ENCODE measurements at places on chromosomes 13 and 19.
A peak's percentile ranks its signal among the peaks of the same experiment; 100 is the strongest.

DNA sequence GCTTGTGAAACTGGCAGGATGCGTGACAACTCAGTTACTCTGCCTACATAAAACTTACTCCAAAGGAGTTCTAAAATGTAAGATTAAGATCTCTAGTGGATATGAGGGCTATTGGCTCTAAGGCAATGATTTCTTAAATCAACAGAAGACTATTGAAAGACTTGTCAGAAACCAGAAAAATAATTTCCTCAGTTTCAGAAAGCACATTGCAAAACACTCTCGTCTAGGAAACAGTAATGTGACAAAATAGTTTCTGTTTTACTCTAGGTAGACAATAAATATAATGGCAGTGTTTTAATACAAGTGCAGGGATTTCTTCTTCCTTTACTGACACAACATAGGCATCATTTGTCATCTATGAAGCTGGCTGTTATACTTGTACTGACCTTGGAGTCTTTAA lies 230.1 kb downstream of the KCTD12 start:
- DNase-seq: no peak

GRCh38 chr13:45103449-45103848 lies 16.9 kb upstream of the GTF2F2 start:
- no peak for DNase-seq

DNA sequence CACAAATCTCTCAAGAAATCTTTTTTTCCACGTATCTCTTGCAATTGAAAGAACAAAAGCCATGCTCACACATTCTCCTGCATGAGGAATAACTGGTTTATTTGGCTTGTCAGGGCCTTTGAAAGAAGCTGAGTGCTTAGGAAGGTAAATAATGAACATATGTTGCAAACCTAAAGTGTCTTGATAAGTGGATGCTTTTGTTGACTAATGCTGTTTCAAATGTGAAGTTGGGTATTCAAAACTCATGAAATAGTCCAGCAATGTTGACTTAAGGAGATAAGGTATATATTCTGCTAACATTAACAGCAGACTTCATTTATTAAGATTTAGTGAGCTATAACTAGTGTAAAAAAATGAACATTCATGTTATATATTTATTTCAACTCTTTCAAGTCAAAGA lies 1792.7 kb upstream of the MIR17HG start:
- DNase-seq: peak; percentile 4

DNA sequence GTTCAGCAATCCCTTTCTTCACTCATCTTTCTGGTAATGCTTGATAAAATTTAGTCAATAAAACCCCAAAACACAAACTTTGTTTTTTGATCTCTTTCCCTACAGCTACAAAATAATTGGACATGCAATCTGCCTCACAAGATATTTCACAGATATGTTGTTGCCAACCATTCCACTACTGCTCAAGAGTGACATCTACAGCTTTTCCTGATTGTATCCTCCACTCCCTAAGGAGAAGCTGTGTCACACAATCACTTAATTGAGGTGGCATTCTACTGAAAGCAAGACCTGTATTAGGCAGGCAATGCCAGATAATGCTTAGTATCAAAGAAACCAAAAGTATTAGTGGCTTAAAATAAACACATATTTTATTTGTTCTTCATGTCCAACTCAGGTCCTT lies 1646.2 kb upstream of the SPRY2 start:
- no peak for DNase-seq

GRCh38 chr13:48857576-48857975 lies 118.1 kb upstream of the FNDC3A start:
- no peak for DNase-seq

DNA sequence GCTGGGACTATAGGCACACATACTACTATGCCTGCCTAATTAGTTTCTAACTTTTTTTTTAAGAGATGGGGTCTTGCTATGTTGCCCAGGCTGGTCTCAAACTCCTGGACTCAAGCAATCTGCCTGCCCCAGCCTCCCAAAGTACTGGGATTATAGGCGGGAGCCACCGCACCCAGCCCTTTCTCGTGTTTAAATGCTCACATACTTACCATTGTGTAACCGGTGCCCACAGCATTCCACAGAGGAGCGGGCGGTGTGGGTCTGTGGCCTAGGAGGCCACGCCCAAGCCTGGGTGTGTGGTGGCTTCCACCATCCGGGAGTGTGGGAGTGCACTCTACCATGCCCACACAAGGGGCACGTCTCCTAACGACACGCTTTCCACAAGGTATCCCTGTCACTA lies 7.7 kb downstream of the LMNB2 start:
- no peak for DNase-seq

GRCh38 chr13:53012707-53013106 lies 15.9 kb upstream of the OLFM4 start:
- no peak for DNase-seq

- no peak for DNase-seq
Observed at GRCh38 chr19:13952931-13953531, 722 bp downstream of the DCAF15 start.

DNA sequence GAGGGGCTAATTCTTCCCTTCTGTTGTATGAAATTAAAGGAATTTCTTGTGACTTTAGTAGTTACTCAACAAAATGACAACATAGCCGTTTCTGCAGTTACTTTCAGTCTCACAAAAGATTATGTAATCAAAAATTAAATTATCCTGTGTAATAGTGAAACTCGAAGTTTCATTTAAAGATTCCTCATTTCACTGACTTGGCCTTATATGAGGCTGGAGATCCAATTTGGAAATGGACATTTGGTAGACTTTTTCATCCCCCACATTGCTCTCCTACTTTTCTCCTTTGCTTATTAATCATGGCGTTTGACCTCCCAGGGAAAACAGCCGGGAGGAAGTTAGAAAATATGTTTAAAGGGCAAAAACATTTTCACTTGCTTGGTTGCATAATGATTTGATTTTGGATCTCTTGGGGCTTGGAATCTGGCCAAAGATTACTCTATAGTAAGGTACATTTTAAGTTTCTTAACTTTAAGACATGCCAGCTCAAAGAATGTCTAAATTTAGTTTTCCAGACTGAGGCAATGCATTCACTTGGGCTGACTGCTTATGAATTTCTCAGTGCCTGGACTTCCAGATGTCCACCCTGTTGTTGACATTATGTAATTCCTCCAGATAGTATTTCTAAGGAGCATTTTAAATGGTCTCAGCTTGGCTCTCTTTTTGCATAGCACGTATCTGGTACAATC lies 1364.9 kb upstream of the MIR17HG start:
- DNase-seq: no peak

- DNase-seq: no peak
Observed at GRCh38 chr13:47897411-47898050, 103.5 kb downstream of the SUCLA2 start.

DNA sequence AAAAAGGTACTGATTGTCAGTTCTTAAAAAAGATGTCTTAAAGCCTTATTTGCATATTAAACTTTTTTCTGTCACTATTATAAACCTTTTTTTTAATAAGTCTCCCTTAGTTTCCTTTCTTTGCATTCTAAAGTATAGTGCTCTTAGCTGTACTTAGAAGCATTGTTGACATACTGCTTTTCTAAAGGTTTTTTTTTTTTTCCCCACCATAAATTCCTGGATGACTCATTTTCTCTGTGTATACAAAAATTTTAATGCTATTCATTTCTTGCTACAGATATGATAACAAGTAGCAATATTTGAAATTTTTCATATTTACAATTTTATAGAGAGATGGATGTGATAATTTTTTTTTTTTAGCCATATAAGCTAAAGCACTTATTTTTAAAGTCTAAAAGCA lies 43.5 kb downstream of the METTL21C start:
- no peak for DNase-seq

- no peak for DNase-seq
Observed at GRCh38 chr19:53626976-53627375, 4.8 kb upstream of the DPRX start.

DNA sequence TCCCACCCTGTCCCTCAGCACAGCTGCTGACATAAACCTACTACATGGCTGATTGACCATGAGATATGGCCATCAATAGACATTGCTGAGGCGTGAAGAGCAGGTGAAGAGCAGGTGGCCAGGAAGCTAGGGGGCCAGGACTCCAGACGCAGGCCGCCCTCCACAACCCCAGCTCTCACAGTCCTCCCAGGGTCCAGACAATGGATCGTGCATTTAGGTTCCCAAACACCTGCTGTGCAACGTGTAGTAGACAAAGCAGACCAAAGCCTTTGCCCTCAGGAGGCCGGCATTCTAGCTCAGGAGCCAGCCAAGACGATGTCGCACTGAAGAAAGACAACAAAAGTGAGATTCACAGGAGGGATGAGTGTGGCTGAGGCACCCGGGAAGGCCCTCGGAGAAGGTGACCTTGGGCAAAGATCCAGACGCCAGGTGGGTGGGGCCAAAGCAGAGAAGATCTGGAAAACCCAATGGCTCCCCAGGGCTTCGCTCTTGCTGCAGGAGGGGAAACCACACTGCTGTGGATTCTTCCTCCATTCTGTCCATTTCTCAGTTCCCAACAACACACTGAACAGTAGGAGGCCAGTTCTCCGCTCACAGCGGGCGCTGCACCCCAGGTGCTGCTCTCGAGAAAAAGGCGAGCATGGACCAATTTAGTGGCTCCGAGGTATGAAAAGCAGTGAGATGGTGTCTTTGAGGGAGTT lies 1.4 kb downstream of the FFAR1 start:
- no peak for DNase-seq

DNA sequence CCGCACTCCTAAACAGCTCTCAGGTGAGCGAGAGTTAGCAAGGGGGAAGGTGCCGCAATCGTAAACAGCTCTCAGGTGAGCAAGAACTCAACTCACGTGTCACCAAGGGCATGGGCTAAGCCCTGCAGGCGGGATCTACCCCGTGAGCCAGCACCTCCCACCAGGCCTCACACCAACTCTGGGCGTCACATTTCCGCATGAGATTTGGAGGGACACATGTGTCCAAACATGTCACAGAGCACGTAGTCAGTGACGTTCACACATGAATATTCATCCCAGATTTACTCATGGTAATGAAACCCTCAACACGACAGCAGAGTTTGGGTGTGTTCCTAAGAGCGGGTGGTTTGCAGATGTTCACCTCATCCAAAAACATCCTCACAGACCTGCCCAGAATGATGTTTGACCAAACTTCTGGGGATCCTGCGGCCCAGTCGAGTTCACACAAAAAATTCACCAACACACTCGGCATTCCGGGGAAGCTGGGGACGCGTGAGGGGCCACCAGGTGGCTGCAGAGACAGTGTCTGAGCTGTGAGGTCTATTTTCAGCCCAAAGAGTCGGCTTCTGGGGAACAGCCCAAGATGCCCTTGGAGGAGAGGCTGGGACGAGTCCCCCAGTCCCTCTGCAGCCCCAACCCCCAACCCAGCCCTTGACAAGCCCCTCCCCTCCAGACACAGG lies 19.6 kb downstream of the C2CD4C start:
- DNase-seq: no peak

DNA sequence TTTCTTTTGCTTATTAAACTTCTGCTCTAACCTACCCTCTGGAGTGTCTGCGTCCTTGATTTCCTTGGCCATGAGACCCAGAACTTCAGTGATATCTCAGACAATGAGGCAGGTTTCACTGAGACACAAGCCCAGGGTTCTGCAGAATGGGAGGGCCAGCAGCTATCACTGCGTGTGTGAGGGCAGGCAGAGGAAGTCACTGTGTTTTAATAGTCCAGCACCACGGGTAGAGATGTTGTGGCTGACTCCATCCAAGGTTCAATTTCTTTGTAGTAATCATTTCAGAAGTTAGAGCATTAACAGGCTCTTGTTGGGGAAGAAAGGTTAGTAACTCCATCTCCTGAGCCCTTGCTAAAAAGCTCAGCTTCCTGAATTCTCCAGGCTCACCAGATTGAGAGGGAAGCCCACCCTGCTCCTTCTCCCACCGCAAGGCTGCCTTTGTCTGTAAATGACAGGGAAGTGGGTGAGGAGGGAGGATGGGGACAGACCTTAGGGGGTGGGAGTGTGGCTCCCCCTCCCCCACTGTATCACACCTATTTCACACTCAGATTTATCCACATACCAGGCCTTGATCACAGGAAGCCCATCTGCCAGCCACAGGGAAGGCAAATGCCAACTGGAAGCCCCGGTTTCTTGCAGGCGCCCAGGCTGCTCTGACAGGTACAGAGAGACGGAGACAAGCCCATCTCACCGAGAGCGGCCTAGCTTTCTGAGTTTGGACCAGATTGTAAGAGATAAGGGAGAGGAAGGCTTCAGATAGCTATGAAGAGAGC lies 2.1 kb downstream of the C19orf12 start:
- no peak for DNase-seq

DNA sequence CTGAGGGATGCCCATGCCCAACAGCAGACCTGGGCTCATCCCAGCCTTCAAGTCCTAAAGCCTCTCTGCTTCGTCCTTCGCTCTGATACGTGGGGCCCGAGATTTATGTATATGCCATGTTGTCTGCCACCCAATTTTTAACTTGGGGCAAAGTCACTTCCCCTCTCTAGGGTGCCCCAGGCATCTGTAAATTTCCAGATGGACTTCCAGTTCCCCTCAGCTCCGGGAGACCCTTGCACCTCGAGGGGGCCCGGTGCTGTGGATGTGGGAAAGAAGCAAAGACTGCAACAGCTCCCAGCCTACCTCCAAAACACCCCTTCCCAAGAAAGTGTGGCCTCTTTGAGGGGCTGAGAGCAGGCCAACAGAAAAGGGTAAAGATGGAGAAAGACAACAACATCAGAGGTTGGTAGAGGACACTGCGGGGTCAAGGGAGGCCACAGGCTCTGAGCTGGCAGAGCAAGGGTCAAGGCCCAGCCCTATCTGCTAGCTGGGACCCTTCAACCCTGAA lies 97.4 kb downstream of the STK24 start:
- no peak for DNase-seq

Measured in large intestine (tissue), 12 donors.